ENCODE measurements at places on chromosomes 13 and 19.

DNA sequence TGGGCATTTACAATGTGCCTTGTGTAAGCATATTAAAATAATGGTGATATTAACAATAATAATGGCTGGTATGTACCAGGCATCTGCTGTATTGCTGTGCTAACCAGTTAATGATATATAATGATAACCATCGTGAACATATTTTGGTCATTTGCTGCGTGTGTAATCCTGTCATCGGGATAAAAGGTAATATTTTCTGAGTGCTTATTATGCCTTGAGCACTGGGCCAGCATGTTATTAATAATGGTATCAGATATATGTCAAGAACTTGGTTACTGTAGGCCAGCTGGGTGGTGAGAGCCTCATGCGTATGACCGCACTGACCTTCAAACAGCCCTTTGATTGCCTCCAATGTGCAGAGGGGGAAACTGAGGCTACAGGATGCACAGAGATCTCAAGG is 22.2 kb upstream of the FXYD3 start:
- DNase-seq: no peak

GRCh38 chr19:2883686-2884439 is 16.7 kb downstream of the ZNF556 start:
- DNase-seq: no peak

DNA sequence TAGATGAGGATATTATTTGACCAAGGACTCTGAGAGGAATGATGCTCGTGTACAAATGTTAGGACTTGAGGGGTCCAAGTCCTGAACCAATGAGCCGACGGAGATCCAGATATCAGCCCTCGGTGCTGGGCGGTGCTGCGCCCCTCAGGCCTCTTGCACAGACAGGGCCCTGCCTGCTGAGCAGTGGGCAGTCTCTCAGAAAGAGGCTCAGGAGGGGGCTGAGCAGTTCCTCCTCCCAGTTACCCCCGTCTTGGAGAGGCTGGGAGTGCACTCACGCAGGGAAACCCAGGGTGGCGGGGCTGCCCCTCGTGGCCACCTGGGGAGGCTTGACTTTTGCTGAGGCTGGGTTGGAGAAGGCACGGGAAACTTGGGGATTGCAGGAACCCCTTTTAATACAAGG is 18.4 kb downstream of the TEX29 start:
- DNase-seq: no peak

GRCh38 chr13:24624801-24625231 is 55.4 kb upstream of the ATP12A start:
- DNase-seq: no peak
